GM12878 (cell line): ENCODE measurements at places on chromosomes 6 and 20. TPM values are rescaled to one million over a fixed set of nuclear protein-coding genes. Genes with fewer than 3 reads are reported as not detected.

DNA sequence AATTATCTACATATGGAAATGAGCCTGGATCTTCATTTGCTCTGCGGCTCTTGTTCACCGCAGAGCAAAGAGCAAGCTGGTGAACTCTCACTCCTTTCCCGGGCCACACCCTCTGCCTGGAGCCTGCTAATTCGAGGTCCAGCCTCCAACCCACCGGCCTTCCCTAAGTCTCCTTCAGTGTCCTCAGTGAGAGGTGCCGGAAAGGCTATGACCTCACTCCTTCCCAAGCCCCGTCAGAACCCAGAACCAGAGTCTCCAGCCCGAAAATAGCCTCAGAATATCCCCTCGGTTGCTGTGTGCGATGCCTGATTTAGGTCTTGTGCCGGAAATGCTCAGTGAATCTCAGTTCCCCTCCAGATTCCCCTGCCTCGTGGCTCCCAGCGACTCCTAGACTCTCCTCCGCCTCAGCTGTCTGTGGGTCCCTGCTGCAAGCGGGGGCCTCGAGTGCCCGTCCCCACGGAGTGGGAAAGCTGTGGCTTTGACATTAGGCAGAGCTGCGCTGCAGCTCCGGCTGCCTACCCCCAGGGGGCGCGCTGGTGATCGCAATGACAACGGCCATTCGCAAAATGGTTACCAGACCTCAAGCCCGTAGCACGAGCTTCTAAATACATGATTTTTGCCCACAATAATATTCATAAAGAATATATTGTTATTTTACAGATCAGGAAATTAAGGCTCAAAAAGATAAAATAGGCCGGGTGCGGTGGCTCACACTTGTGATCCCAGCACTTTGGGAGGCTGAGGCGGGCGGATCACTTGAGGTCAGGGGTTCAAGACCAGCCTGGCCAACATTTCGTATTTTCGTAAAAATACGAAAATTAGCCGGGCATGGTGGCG lies 4.1 kb upstream of the BNIP5 start:
- peak; percentile 34 for DNase-seq

- DNase-seq: no peak
Observed at GRCh38 chr6:45900808-45901752, 114.6 kb downstream of the CLIC5 start.

- no peak for DNase-seq
Observed at GRCh38 chr6:132153221-132153898, 202.2 kb upstream of the CCN2 start.

- DNase-seq: no peak
Observed at GRCh38 chr6:26329763-26330511, 35.1 kb upstream of the BTN3A2 start.

GRCh38 chr6:11011787-11012234 lies 32.3 kb downstream of the ELOVL2 start:
- DNase-seq: no peak

The SLA2 gene
- 1.7 and 2.1 TPM in 2 replicates for total RNA-seq

DNA sequence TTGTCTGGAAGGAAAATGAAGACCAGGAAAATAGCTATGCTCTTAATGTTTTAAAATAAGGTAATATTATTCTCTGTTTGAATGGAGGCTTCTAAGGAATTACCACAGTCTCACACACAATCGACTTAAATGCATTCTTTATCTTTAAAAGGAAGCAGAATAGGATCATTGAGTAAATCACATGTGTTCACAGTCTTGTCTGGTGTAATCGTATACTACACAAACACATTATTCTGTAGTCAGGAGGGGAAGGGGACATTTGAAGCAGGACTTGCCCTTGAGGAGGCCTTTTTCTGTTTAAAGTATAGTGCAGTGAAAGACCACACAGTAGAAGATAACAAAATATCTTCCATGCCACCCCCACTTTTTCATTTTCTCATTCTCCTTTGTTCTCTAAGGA lies 20.6 kb upstream of the REV3L start:
- no peak for DNase-seq

GRCh38 chr20:47863315-47863965 lies 78.2 kb upstream of the SULF2 start:
- no peak for DNase-seq

The KCNK16 gene
- total RNA-seq: not detected in 2 replicates

- no peak for DNase-seq
Observed at GRCh38 chr20:10876558-10876957, 202.8 kb upstream of the JAG1 start.

DNA sequence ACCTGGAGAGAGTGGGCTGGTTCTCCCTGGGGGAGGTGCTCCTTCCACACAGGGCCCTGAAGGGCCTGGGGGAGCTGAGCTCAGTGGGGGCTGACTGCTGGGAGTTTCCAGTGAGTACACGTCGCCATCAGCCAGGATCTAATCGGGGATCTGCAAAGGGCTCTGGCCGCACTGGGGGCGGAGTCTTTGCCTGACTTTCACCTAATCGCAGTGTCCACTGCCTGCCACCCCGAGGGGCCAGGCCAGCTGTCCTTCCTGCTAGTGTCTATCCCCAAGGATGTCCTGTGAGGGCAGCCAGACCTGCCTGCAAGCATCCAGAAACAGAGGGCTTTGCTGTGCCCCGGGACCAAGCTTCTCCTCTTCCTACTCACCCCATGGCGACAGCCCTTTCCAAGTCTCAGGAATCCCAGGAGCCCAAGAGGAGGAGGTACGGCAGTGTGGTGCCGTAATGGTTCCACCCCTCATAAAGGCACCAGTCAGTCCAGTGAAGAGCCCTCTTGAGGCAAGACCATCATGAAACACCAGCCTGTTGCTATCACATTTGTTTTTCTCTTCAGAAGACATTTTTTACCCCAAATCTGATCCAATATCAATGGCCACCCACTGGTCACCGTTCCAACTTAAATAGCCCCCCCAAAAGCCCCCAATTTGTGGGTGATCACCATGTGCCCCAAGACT lies 243.1 kb upstream of the ECI2 start:
- DNase-seq: no peak

- no peak for DNase-seq
Observed at GRCh38 chr20:21384308-21384892, 12.9 kb downstream of the NKX2-4 start.

The UNC5CL gene
- 0.48 and 0.74 TPM in 2 replicates for total RNA-seq

The GRM1 gene
- total RNA-seq: 0.05 TPM in 1 of 2 replicates, not detected in the other

GRCh38 chr6:102774326-102774725 lies 1380.8 kb downstream of the GRIK2 start:
- DNase-seq: no peak

DNA sequence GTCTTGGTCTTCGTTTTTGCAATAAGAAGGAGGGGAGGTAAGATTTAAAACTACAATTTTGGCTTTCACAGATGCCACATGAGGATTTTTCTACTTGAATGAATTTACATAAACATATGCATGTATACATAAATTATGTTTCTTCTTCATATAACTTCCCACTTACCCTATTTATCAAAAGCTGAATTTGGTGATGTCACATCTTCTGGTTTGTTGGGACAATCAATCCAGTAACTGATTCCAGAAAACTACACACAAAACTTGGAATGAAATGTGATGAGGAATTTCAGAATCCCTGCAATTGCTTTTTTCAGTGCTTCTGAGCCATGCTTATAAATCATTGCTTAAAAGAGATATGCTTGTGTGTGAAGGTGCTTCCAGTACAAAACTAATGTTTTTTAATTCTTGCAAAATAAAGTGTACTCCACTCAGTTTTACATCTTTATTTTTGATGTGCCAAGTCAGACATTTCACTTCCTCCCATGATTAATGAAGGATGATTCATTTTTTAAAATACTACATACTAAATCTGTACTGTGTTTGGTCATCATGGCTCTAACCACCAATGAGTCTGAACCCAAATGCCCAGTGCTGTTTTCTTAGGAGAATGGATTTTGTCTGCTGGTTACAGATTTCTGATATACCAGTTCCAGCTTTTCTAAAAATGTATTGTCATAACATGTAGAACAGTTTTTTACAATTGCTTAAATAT lies 32.1 kb upstream of the RIN2 start:
- no peak for DNase-seq

The ANGPT4 gene
- not detected in 2 replicates for total RNA-seq

- DNase-seq: peak; percentile 59
Observed at GRCh38 chr6:158717341-158718330, 67.8 kb downstream of the SYTL3 start.

DNA sequence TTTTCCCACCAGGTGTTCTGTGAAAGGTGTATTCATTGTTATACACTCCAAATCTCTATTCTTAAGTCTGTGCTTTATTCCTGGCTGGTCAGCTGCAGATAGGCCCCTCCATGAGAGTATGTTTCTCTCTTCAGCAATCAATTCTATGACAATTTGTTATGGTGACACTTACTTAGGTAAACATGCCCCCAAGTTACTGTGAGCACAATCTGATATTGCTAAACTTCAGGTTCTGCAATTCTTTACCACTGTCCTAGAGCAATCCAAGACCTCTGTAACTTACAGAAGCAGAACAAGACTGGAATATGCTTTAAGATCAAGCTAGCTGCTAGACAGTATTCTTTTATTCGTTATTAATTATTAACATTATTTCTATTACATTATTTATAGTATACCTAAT lies 391.9 kb downstream of the FRK start:
- DNase-seq: no peak

GRCh38 chr6:16766836-16767745 lies 5.8 kb upstream of the ATXN1 start:
- DNase-seq: no peak

The CRISP1 gene
- not detected in 2 replicates for total RNA-seq

GRCh38 chr20:32588040-32588439 lies 2.9 kb upstream of the NOL4L start:
- no peak for DNase-seq

The MAD2L1BP gene
- total RNA-seq: 33.6 and 39.2 TPM in 2 replicates

DNA sequence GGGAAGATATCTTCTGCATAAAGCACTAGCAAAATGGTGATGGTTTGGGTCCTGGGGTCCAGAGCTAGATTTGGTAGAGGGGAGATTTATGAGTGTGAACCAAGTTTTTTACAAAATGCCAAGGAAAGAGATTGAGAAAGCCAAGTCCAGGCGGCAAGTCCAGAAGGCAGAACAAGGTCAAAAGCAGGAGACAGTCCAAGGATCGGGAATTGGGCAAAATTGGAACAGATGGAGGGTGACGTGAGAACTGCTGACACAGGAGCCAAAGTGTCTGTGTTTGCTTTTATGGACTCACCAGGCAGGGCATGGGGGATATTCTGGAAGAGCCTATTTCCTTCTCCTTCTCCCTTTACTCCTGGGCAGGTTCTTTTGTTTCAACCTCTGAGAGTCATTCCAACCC lies 4.1 kb downstream of the NHLRC1 start:
- no peak for DNase-seq

DNA sequence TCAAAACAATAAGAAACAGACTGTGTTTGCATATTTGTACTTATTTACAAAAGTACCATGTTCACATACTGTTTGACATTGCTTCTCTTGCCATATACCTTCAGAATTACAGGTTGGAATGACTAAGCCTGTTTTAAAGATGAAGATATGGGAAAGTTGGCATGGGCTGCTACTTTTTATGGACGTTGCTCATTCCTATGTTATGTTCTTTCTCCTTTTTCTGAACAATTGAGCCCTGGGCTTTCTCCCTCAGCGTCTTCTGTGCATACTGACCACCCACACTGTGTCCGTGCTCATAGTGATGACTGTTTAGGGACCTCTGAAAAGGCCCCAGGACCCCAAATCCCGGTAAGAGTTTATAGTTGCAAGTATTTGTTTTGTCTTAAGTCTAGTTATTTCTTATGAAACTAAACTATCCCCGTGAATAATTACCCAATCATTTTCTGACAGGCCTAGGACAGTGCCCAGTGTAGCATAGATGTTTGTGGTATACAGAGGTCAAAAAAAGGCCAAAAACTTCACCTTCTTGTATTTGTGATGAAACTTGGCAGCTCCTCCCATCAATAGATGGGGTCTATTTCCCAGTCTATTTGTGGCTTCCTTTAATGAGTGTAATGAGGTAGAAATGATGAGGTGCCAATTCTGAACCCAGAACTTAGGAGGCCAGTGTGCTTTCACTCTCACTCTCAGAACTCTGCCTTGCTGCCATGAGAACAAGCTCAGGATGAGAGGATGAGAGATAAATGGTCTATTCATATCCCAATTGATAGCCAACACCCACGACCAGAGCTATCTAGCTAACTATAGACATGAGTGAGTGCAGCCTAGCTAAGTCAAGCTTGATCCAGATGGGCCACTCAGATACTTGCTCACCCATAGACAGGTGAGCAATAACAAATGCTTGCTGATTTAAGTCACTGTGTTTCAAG lies 40.9 kb downstream of the GSTA4 start:
- no peak for DNase-seq

The SYTL3 gene
- total RNA-seq: 7.1 and 8.4 TPM in 2 replicates

The SLC35D3 gene
- not detected in 2 replicates for total RNA-seq

DNA sequence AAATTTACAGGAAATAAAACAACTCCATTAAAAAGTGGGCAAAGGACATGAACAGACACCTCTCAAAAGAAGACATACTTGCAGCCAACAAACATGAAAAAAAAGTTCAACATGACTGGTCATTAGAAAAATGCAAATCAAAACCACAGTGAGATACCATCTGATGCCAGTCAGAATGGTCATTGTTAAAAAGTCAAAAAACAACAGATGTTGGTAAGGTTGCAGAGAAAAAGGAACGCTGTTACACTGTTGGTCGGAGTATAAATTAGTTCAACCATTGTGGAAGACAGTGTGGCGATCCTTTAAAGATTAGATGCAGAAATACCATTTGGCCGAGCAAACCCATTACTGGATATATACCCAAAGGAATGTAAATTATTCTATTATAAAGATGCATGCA lies 858.0 kb upstream of the FLRT3 start:
- DNase-seq: no peak

- no peak for DNase-seq
Observed at GRCh38 chr6:121382467-121383121, 48.3 kb upstream of the TBC1D32 start.

DNA sequence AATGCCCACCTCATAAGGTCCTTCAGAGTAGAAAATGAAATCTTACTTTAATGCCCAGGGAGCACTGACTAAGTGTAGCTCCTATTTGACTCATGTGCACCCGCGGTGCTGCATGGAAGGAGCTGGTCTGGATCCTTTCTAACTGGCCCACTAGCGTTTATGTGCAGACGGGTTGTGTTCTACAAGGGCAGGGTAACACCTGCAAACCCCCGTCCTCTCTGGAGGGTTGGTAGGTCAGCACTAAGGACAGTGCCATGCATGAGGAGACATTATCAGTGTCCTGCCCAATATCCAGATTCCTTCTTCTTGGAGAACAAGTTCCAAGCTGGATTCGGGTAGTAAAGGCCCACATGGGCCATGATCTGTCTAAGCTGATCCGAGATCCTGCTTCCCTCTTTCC lies 140.3 kb downstream of the ANKRD60 start:
- DNase-seq: no peak
